HuH-7.5 (cell line): ENCODE measurements at places on chromosomes 2 and 18.

DNA sequence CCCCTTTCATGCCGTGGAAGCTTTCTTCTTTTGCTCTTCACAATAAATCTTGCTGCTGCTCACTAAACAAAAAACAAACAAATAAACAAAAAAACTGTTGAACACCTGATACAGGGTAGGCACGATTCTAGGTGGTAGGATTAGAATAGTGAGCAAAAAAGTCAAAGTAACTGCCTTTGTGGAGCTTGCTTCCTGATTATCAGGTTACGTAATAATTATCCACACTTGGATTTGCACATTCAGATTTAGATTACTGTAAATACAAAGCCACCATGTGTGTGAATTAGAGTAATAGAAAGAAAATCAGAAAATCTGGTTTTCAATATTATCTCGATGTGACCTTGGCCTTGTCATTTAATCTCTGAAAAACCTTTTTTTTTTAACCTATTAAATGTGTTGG, 307.1 kb downstream of the NRXN1 start:
- no peak for DNase-seq

- DNase-seq: no peak
Observed at GRCh38 chr2:240781471-240782220, 38.4 kb downstream of the KIF1A start.

- DNase-seq: no peak
Observed at GRCh38 chr2:37143974-37144373, 12.8 kb downstream of the EIF2AK2 start.

DNA sequence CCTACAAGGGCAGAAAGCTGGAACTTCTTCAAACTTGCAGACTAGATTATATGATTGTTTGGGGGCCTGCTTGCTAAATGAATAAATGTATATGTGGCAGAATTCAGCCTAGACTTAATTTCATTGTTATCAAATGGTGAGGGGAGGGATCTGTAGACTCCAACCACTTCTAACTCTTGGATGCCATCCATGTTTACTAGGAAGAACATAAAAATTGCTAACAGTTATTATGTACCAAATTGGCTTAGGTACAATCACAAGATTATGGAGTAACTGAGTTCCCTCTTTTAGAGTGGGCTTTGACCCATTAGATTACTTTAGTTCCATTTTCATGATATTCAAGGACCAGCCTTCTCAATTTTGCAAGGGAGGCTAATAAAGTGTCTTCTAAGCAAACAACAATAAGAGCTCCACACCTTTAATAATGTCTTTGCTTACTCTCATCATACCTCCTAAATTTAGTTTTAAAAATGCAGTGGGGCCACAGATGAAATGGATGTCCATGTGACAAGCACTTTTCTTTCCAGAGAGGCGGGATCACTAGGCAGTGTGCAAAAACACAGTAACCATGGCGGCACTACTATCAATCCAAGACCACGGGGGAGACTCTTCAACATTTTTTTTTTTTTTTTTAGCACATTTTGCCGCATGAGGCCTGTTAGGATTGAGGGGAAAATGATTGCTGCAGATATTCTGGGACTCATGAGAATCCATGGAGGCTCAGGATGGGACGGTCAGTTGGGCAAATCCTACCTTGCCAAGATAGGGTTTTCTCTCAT, 217.6 kb upstream of the SPRED2 start:
- no peak for DNase-seq
